Uterine smooth muscle cell (primary cell): ENCODE measurements at places on chromosomes 6 and 20. TPM values are rescaled to one million over a fixed set of nuclear protein-coding genes. Genes with fewer than 3 reads are reported as not detected.

LMBRD1 gene
- total RNA-seq = 15.6 and 22.0 TPM in 2 replicates

BICRAL gene
- total RNA-seq = 3.9 and 4.6 TPM in 2 replicates

EDN1 gene
- 0.75 and 1.3 TPM in 2 replicates for total RNA-seq

HLA-C gene
- total RNA-seq = 124 and 376 TPM in 2 replicates

DDAH2 gene
- total RNA-seq = 39.3 and 81.0 TPM in 2 replicates

SPAG4 gene
- total RNA-seq = 6.0 and 12.7 TPM in 2 replicates

CD24 gene
- 0.66 and 1.2 TPM in 2 replicates for total RNA-seq

C20orf173 gene
- not detected in 2 replicates for total RNA-seq

PRR18 gene
- total RNA-seq = 0.12 TPM in 1 of 2 replicates, not detected in the other

POPDC3 gene
- 20.6 and 23.6 TPM in 2 replicates for total RNA-seq

ZSCAN31 gene
- total RNA-seq = 7.9 and 19.7 TPM in 2 replicates

RAB44 gene
- under 0.01 TPM in 1 of 2 replicates, not detected in the other for total RNA-seq

GHRH gene
- total RNA-seq = not detected in 2 replicates

OR2B6 gene
- total RNA-seq = not detected in 2 replicates

TBXT gene
- total RNA-seq = not detected in 2 replicates

TNNC2 gene
- 0.12 and 0.44 TPM in 2 replicates for total RNA-seq

RBBP8NL gene
- total RNA-seq = not detected in 2 replicates

BTBD3 gene
- 20.9 and 21.4 TPM in 2 replicates for total RNA-seq

DDO gene
- total RNA-seq = 2.9 and 3.0 TPM in 2 replicates
